ENCODE measurements at places on chromosomes 1 and 21. TPM values are rescaled to one million over a fixed set of nuclear protein-coding genes. Genes with fewer than 3 reads are reported as not detected.

SDCCAG8 gene
- 52.8 TPM for total RNA-seq

BARHL2 gene
- total RNA-seq: 0.27 TPM

VTCN1 gene
- total RNA-seq: not detected

C1orf174 gene
- 16.9 TPM for total RNA-seq

MAP3K7CL gene
- 1.2 TPM for total RNA-seq

SMCP gene
- not detected for total RNA-seq

RUNX1 gene
- 0.47 TPM for total RNA-seq

DYNLT4 gene
- total RNA-seq: not detected

S1PR1 gene
- not detected for total RNA-seq

TMEM54 gene
- 9.9 TPM for total RNA-seq

NAXE gene
- 44.5 TPM for total RNA-seq

Data from glutamatergic neuron (in vitro differentiated cells).